ENCODE measurements at places on chromosomes 5 and 9. TPM values are rescaled to one million over a fixed set of nuclear protein-coding genes. Genes with fewer than 3 reads are reported as not detected.

DNA sequence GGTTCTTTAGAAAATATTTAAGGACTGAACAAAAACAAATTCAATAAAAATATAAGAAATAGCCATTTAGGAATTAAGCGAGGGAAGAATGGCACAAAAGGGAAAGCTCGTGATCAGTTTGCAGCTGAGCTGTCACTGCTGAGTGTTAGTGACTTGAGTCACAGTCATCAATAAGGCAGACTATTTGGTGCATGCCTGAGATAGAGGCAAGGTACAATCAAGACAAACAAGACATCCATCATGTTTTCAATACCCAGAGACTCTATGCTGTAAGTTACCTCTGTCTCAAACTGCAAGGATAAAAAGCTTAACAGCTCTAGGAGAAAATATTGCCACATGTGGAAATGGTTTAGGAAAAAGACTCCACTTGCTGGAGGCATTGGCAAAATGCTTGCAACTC lies 426.4 kb upstream of the TYRP1 start:
- DNase-seq: no peak

DNA sequence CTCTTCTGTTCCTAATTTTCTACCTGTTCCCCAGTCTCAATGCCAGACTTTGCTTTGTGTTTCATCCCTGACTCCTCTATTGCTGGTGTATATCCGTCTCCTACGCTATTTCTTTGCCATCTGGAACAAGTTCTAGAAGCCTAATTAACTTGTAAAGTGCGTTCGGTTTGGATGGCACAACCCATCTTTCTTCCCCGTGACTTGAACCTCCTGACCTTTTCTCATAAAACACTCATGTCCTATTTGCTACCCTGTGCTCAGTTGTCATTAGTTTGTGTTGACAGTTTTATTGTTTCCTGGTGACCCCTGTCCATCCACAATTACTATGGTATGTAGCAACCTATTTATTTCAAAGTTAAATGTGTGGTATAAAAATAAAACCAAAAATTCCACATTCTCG lies 323.5 kb downstream of the TLE4 start:
- DNase-seq: no peak

DNA sequence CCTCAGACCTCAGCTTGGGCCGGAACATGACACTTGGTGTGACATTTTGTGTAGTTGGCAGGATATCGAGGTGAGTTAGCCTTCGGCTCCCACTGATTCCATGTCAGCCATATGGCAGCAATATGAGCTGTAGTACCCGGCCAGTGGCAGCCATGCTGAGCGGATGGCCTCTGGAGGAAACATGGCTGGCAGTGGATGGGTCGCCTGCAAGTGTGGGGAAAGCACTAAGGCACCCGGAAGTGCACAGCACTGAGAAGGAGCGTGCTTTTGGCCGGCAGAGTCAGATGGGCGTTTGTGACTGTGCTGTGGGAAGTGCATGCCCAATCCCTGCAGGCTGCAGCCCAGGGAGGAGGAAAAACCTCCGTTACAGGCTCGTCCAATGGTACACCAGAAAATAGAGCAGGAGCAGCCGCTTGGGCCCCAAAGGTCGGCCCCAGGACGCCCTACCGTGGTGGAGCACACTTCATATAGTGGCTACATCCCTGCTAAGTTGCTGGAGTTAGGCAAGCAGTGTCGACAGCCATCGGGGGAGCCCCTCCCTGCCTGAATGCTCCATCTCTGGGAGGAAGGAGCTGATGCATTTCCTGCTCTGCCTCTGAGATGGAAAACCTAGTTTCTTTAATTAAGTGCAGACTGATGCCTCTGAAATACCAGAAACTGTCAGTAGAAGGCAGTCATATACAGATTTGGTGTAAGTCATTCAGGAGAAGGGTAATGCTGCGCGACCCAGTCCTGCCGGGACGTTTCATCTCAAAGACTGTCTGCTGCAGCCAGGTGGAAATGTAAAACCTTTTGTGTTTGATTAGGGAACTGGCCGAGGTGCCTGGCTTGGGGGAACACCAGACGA lies 2185.8 kb upstream of the ACO1 start:
- DNase-seq: no peak

DNA sequence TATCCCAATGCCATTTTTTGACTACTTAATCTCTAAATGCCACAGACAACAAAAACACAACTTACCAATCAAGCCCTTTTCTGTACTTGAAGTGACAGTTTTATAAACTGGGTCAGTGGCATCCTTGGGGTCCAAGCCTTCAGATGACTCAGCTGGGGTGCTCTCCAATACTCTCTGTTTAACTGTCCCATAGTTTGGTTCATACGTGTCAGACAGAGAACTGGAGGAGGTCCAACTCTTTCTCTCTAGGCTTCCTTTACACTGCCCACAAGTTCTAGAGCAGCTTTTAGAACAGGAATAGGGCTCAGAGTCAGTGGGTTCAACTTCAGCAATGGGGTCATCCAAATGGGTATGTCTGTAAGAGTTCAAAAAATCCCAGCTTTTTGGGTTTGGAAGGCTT lies 166.9 kb downstream of the CDC42SE2 start:
- no peak for DNase-seq

DNA sequence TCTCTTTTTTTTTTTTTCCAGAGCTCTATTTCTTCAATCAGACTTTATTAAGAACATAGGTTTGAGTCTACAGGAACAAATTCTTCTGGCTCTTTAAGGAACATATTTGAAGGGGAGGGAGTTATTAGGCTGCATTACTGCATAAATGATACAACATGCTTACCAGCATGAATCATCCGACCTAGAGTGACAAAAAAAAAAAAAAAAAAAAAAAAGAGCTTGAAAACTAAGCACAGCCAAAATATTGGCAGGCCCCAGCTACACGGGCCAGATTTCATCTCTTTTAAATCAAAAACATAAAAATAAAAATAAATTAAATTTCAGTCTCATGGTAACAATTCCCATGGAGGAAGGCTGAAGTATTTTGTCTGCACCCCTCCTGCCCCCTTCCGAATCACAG lies 26.3 kb downstream of the MSX2 start:
- DNase-seq: no peak

- DNase-seq: no peak
Measured at GRCh38 chr5:88583471-88583870, 299.5 kb downstream of the MEF2C start.

GRCh38 chr9:121906074-121906870 lies 186.8 kb downstream of the TTLL11 start:
- no peak for DNase-seq

DNA sequence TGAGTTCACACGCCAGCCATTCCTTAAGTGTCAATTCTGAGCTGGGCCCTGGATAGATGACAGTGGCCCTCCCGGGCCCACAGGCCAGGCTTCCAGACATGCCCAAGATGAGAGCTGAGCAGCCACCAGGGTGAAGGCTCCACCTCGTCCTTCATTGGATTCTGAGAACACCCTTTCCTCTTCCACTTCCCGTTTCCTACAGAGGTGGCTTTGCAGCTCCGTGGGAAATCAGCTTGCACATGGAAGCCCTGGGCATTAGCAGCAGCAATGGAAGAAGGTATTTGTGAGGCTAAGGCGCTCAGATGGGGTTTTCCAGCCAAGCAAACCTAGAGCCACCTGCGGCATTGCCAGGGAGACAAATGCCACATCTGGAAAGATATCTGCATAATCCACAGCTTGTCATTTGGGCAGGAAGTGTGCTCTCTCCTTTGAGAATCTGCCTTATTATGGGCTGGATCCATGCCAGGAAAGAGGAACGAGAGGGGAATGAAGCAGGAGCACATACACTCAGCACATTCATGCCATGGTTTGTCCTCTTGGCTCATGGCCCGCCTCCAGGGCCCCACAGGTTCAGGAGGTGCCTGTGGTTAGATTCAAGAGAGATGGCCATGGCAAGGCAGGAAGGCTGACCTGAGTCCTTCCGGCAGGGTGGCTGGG lies 34.1 kb downstream of the CFAP77 start:
- no peak for DNase-seq

C9 gene
- polyA plus RNA-seq: not detected

NFIB gene
- polyA plus RNA-seq: 22.5 TPM

TRIM23 gene
- polyA plus RNA-seq: 6.5 TPM

CSF1R gene
- 4.5 TPM for polyA plus RNA-seq

LURAP1L gene
- 3.0 TPM for polyA plus RNA-seq

NRG2 gene
- 1.4 TPM for polyA plus RNA-seq

C5orf63 gene
- polyA plus RNA-seq: 4.6 TPM

GTF3C4 gene
- polyA plus RNA-seq: 2.6 TPM
